ENCODE measurements at places on chromosomes 6 and 20.

DNA sequence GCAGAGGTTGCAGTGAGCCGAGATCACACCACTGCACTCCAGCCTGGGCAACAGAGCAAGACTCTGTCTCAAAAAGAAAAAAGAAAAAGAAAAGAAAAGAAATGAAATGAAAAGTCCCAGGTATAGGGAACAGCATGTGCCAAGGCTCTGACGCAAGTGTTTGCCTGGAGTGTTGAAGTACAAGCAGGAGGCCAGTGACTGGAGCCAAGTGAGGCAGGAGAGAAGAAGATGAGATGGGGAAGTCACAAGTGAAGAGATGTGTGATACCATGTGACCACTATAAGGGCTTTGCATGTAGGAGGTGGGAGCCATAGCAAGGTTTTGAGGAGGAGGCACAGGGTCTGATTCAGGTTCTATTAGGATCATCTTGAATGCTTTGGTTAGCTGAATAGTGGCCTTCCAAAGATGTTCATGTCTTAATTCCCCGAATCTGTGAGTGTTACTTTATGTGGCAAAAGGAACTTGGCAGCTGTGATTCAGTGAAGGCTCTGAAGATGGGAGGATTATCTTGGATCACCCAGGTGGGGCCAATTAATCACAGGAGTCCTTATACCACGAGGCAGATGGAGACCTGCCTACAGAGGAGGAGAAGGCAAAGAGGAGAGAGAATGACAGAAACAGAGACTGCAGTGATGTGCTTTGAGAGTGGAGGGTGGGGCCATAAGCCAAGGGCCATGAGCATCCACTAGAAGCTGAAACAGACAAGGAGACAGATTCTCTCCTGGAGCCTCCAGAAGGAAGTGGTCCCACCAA, 91.1 kb upstream of the PTPN1 start:
- DNase-seq, result no peak

DNA sequence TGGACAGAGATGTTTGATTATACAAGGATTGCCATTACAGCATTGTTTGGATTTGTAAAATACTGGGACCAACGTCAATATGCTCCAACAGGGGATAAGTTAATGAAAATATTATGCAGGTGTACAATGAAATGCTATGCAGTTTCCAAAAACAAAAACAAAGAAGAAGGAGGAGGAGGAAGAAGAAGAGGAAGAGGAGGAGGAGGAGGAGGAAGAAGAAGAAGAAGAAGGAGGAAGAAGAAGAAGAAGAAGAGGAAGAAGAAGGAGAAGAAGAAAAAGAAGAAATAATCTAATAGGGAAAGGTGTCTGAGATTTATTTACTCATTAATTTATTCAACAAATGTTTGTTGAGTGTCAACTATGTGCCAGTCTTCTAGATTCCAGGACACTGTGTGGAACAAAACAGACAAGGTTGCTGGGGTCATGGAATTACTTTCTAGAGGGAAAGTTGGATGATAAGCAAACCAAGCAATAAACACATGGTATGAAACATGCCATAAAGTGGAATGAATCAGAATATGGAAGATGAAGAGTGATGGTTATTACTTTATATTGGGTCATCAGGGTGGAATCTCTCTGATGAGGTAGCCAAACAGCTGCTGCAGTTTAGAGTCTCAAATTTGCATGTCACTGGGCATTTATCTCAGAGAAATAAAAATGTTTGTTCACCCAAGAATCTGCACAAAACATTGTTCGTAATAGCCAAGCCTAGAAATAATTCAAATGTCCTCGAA, 6.3 kb upstream of the TRIM27 start:
- DNase-seq, result no peak

DNA sequence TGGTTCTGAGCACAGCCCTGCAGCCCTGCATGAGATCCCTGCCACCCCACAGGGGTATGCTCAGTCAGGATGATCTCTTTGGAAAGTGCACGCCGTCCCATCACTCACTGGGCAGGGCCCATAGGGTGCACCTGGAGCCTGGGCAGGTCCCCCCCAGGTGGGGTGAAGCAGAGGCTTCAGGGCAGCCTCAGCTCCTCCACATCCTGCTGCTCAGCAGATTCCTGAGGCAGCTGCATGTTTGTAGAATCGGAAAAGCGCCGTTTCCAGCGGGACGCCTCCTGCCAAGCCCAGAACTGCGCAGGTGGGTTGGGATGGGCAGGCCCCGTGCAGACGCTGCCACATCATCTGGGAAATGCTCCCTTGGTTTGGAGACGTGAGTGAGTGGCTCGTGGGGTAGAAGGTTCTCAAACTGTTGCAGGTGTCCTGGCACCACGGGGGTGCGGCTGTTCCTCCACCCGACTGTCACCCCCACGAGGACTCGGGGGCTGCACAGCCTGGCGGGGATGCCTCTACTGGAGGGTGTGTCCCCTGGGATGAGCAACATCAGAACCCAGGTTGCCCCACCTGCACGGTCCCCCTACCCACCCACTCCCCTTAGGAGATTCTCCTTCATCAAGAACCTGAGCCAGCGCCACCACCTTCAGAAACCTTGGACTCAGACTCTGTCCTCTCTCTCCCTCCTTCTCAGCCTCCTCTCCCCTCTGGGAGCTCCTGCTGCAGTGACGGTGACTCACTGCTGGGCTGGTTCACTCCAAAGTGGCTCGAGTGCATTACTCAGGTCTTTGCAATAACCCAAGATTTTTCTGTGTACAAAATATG, 334.1 kb downstream of the TAF4 start:
- no peak for DNase-seq

- no peak for DNase-seq
Measured at GRCh38 chr6:15747354-15747883, 84.6 kb upstream of the DTNBP1 start.

- no peak for DNase-seq
Measured at GRCh38 chr6:153108315-153108714, 22.8 kb downstream of the RGS17 start.
